ENCODE measurements at places on chromosomes 16 and 17. TPM values are rescaled to one million over a fixed set of nuclear protein-coding genes. Genes with fewer than 3 reads are reported as not detected.

GRCh38 chr17:70040336-70040735 lies 34.7 kb upstream of the KCNJ16 start:
- no peak overlapping the region for H3K27ac ChIP-seq
- no peaks in the 10 kb centered on the region for H3K36me3 ChIP-seq
- no peak overlapping the region for H3K4me3 ChIP-seq
- no peaks in the 10 kb centered on the region for H3K27me3 ChIP-seq
- H3K4me1 ChIP-seq: peaks cover 14% of the 10 kb centered on the region

Gene RTN4RL1
- total RNA-seq: 2.9 TPM

GRCh38 chr17:31444026-31444425 lies 52.6 kb downstream of the RAB11FIP4 start:
- no peaks in the 10 kb centered on the region for H3K4me1 ChIP-seq
- DNase-seq: no peak
- H3K27me3 ChIP-seq: peaks cover 12% of the 10 kb centered on the region
- H3K4me3 ChIP-seq: no peak overlapping the region
- H3K36me3 ChIP-seq: peaks cover 5% of the 10 kb centered on the region
- no peak overlapping the region for H3K27ac ChIP-seq

DNA sequence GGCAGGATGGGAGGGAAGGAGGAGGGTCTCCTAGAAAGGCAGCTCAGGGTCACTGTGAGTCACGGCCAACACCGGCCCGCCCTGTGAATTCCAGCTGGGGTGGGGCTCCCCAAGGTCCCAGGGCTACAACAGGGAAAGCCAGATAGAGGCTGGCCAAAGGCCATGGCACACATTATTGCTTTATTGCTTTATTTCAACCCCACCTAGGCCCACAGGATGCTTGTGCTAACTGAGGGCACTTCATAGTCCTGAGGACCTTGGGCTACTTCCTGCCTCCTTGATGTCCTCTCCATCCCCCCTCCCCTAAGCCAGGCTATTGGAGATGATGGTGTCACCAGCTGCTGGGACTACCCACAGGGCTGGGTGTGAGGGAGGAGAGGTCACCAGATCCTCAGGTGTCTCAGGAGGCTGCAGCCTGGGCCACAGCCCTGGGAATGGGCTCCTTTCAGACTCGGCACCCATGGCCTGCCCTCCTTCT lies 26.1 kb downstream of the LRRC75A start:
- DNase-seq: no peak

- no peak overlapping the region for H3K27ac ChIP-seq
- no peaks in the 10 kb centered on the region for H3K36me3 ChIP-seq
- no peak for DNase-seq
- H3K4me3 ChIP-seq: no peak overlapping the region
These were observed 34.0 kb upstream of the PIRT start for GRCh38 chr17:10871914-10872313.

Gene HSD17B1
- 13.0 TPM for total RNA-seq

Gene KRT13
- total RNA-seq: not detected
